ENCODE measurements at places on chromosomes 6 and 20.

- DNase-seq, result no peak
Observed at GRCh38 chr6:64838726-64839125, 868.3 kb downstream of the EYS start.

GRCh38 chr6:136801581-136801980 is 9.3 kb upstream of the MAP3K5 start:
- no peak for DNase-seq

DNA sequence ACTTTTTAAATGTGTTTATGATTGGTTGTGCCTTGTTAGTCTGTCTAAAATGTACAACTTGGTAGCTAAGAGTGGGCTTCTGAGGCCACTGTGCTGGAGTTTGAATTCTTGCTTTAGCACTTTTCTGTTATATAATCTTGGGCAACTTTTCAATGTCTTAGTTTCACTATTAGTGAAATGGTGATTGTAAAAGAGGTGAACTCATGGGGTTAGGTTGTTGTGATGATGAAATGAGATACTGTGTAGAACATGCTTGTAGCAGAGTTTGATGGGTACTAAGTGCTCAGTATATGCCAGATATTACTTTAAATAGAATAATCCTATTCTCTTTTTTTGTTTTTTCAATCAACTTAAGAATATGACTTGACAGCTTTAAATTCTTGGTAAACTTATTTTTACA is 624.7 kb downstream of the CD109 start:
- DNase-seq, result no peak

- peak; percentile 13 for DNase-seq
Observed at GRCh38 chr6:100001915-100002388, 7.9 kb upstream of the MCHR2 start.

DNA sequence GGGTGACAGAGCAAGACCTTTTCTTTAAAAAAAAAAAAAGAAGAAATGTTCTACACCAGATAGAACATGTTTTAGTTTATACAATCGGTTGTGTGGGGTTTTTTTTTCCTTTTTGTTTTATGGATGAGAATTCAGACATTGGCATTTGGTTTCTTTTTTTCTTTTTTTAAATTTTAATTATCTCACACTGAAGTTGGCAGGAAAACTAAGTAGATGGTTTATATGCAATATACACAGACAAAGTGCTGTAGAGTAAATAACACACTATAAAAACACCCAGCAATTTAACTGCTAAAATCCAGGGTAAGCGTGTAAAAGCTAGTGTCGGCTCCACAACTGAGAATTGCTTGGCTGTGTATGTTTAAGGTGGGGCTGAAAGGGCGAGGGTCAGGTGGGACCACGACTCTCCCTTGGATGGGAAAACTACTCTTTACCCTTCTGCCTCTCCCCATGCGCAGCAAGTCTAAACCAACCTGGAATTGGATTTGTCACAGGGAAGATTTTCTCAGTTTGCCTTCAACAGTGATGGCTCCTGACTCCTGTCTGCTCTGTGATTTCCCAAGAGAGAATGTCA is 147.1 kb upstream of the MARCKS start:
- DNase-seq, result no peak

DNA sequence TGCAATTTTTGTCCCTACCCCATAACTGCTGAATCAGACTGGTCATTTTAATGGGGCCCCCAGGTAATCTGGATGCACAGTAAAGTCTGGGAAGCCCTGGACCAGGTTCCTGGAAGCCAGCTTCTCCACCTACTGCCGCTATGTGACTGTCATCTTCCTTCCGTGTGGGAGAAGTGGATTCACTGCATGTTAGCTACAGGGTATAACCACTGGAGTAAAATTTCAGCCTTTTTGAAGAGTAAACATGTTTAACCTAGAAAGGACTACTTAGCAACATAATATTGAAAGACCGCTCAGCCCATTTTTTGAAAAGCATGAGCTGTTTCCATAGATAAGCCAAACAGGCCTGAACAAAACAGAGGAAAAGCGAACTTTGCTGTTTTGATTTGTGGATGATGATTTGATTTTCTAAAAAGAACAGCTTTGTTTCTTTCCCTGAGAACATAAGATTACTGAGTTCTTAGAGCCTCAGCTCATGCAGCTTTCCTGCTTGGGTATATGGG is 208.1 kb downstream of the PLCB4 start:
- DNase-seq, result no peak

GRCh38 chr20:54105653-54106052 is 35.3 kb upstream of the BCAS1 start:
- no peak for DNase-seq
